ENCODE measurements at places on chromosomes 13 and 19.

DNA sequence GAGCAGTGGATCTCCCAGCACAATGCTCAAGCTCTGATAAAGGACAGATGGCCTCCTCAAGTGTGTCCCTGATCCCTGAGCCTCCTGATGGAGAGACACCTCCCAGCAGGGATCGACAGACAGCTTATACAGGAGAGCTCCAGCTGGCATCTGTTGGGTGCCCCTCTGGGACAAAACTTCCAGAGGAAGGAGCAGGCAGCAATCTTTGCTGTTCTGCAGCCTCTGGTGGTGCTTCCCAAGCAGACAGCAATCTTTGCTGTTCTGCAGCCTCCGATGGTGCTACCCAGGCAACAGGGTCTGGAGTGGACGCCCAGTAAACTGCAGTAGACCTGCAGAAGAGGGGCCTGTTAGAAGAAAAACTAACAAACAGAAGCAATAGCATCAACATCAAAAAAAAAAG is 349.3 kb upstream of the SPRY2 start:
- no peak for DNase-seq

DNA sequence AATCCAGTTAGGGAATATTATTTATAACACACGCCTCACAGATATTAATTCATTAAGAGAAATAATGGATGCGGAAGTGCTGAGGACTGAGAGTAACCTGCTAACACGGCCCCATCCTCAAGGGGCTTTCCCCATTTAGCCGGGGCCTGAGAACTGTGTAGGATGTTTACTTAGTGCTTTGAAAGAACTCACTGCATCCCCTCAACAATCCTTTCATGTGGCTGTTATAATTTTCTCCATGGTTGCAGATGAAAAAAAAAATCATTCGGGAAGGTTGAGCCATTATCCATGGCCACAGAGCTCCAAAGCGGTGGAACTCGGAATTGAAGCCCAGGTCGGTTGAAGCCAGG is 98.2 kb downstream of the ING1 start:
- no peak for DNase-seq

- no peak for DNase-seq
Observed at GRCh38 chr19:17479325-17479791, 9.0 kb downstream of the SLC27A1 start.

DNA sequence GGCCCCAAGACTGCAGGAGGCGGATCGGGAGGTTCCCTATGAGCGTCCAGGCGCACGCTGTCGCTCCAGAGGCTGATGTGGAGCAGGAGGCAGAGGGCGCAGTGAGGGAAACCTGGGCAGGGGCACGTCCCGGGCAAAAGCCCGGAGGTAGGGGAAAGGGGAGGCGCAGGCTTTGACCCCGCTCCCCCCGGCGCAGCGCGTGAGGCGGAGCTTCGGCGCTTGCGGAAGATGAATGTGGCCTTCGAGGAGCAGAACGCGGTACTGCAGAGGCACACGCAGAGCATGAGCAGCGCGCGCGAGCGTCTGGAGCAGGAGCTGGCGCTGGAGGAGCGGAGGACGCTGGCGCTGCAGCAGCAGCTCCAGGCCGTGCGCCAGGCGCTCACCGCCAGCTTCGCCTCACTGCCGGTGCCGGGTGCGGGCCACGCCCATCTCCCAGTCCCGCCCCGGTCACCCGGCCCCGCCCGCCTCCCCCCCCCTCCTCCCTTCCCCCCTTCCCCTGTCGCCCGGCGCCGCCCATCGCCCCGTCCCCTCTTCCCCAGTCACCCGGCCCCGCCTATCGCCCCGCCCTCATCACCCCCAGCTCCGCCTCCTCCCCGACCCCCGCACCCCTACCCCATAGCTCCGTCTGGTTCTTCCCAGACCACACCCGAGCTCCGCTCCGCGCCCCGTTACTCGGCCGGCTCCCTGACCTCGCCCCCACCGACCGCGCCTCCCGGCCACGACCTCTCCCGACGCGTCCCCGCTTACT is 4.1 kb downstream of the HMG20B start:
- DNase-seq: no peak

GRCh38 chr19:47523473-47523872 is 8.6 kb upstream of the NAPA start:
- DNase-seq: no peak
